ENCODE measurements at places on chromosomes 7 and 10.

GRCh38 chr10:18246967-18247366 lies 106.7 kb downstream of the CACNB2 start:
- DNase-seq, result no peak

DNA sequence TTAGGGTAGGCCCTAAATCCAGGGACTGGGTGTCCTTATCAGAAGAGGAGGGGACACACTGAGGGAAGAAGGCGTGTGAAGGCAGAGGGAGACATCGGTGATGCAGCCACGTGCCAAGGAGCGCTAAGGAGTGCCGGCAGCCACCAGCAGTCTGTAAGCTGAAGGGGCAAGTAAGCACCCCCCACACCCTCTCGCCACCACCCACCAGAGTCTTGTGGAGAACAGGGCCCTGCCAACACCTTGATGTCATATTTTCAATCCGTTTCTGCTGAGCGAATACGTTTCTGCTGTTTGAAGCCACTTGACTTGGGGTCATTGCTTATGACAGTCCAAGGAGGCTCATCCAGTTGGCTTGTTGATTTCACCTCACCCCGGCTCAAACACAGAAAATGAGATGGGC lies 37.9 kb downstream of the RGS10 start:
- DNase-seq, result no peak

- no peak for DNase-seq
Observed at GRCh38 chr10:115801992-115802391, 471.0 kb downstream of the GFRA1 start.

DNA sequence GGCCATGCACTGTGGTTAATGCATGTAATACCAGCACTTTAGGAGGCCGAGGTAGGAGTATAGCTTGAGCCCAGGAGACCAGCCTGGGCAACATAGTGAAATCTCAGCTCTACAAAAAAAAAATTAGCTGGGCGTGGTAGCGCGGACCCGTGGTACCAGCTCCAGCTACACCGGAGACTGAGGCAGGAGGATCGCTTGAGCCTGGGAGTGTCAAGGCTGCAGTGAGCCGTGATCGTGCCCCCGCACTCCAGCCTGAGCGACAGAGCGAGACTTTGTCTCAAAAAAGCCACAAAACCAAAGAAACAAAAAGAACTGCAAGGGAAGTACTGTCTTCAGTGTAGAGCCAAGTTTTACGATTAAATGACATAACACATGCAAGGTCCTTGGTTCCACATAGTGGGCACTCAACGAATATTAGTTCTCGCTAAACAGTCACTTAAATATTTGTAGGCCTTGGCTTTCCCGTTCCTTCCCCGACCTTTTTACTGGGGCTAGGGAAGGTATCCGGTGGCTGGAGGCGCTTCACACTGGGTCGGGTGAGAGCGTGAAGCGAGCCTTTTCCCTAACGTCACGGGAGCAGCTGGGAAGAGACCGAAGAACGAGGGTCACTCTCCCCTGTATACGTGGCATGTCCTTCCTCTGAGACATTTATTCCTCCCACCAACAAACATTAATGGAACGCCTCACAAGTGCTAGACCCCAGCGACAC lies 993 bp upstream of the SND1 start:
- DNase-seq, result no peak

- no peak for DNase-seq
Observed at GRCh38 chr10:19169684-19170083, 121.1 kb downstream of the MALRD1 start.

DNA sequence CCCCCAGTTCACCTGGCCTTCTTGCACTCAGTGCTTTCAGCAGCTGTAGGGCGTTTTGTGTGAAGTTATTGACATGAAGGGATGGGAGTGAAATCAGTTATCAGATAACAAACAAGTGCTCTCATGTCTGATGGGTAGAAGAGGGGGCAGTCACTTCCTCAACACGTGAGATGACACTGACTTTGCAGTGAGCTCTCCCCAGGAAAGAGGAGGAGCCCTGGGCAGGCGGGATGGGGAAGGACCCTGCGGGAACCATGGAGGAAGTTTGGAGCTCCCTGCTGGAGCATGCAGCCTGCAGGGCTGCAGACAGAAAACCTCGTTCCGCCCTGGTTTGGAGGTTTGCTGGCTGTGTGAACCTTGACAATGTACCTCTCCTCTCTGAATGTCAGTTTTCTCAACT lies 38.7 kb downstream of the GPR26 start:
- no peak for DNase-seq

- no peak for DNase-seq
Observed at GRCh38 chr10:26869528-26869927, 8.8 kb upstream of the ABI1 start.

DNA sequence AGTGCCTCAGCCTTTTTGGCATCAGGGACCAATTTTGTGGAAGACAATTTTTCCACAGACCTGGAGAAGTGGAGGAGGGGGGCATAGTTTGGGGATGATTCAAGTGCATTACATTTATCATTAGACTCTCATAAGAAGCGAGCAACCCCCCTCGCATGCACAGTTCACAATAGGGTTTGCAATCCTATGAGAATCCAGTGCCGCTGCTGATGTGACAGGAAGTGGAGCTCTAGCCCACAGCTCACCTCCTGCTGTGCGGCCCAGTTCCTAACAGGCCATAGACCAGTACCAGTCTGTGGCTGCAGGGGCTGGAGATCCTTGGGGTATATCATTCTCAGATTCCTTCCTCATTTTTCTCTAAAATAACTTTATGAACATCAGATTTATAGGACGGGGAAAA lies 50.8 kb downstream of the ATAD1 start:
- DNase-seq, result peak; percentile 97

- DNase-seq, result no peak
Observed at GRCh38 chr10:116833986-116834985, 15.0 kb upstream of the ENO4 start.

- DNase-seq, result no peak
Observed at GRCh38 chr10:26437637-26438461, at the start of gene APBB1IP. TSS of gene APBB1IP (plus strand) at chr10:26438341. CDS start at chr10:26492327, 53,986 bp downstream.

All from brain microvascular endothelial cell (primary cell).